ENCODE measurements at places on chromosomes 16 and 17.
A peak's percentile ranks its signal among the peaks of the same experiment; 100 is the strongest.

GRCh38 chr17:42414704-42415409, 8.2 kb downstream of the CAVIN1 start:
- no peak for DNase-seq

GRCh38 chr16:79482011-79482410, 118.5 kb downstream of the MAF start:
- DNase-seq, result no peak

DNA sequence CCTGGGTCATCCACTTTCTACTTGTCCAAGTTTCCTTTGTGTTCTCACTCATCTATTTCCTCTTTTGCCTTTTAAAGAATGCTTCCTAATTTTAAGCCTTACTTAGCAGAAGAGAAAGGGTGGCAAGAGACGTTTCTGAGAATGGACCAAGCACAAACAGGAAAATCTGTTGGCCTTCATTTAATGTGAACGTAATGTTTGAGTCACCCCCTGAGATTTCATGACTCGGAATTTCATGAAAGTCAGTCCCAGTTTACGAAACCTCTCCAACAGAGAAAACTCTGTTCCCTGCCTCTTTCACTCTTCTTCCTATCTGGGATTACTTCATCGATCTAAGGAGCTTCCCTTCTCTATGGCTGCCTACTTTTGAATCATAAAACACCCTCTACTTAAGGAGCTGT, at the start of gene CD300E:
Gene CD300E (minus strand): TSS at position 46 of the 401 bp plus-strand sequence. CDS start 117 bp downstream, outside the sequence.
- no peak for DNase-seq

DNA sequence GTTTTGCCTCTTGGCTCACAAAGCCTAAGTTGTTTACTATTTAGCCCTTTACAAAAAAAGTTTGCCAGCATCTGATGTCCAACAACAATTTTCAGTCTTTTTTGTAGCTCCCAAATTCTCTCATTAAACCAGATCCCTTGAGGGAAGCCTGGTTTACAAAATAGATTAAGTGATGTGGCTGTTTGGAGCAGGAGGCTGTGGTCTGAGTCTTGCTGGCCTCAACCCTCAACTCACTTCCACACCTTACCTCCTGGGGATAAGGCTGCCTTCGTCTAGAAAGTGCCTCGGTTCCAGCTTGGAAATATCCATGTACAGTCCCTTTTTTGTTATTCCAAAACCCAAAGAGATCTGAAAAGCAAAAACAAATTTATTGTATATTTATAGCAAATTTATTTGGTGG, 138.4 kb downstream of the WWOX start:
- DNase-seq, result no peak

DNA sequence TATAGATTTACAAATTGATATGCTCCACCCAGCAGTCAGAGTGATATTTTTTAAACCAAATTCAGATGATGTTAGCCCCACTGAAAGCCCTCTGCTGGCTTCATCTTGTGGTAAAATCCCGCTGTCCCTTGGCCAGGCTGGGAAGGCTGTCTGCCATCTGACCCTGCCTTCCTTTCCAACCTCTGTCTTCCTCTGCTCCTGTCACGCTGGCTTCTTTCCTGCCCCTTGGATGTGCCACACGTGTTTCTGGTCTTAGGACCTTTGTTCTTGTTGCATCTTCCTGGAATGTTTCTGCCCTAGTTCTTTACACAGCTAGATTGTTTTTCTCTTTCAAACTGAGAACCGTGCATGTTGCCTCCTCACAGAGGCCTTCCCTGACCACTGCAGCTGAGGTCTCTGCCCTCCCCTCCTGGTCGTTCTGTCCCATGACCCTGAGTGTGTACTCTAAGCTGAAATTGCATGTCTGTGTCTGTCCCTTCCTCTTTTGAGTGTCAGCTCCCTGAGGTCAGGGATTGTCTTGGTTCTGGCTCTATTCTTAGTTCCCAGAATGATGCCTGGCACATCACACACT, 11.4 kb downstream of the NT5M start:
- DNase-seq, result no peak

DNA sequence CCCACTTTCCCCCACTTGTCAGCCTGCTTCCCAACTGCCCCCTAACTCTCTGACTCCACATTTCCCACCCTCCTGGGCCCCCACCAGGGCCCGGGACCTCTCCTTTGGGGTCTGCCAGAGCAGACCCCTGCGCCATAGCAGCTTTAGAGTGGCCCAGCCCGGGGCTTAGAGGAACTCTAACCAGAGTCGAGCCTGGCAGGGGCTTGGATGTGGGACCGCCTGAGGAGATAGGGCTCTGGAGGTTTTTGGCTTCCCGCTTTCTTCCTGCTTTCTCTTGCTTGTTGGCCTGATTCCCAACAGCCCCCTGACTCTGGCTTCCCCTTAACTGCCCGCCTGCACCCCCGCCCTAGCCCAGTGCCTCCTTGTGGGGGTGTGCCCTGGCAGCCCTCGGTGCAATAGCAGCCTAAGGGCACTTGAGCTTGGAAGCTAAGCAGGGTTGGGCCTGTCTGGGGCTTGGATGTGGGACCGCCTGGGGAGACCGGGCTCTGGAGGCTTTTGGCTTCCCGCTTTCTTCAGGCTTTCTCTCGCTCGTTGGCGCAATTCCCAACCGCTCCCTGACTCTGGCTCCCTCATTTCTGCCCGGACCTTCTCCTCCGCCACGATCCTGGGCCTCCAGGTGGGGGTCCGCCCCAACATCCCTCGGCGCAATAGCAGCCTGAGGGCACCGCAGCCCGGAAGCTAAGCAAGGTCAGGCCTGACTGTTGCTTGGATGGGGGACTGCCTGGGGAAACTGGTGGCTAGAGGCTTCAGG, 2292.0 kb downstream of the TP53TG3F start:
- DNase-seq, result peak; percentile 7

DNA sequence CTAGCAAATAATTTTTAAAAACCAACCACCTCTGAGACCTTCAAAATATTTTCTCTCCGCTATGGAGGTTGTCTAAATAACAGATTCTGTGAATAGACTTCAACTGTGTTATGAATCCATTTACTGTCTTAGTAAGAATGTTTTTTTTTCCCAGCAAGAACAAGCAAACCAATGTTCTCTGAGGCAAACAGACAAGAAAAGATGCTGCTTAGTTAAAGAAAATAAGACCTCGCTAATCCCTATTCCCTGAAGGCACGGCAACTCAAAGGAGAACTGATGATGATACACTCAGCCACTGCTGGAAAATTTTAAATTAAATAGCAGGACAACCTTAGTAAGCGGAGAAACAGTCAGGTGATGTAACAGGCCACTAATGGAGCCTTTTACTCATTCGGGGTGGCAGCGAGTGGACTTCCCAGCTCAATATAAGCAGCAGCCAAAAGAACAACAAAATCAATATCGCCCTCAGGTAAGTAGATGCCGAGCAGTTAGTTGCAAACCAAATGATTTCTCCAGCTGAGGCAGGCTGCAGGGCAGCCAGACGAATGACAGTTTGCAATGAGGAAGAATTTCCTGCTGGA, 81.8 kb downstream of the CPPED1 start:
- DNase-seq, result no peak
